ENCODE measurements at places on chromosomes 16 and 17.

- DNase-seq: no peak
Measured at GRCh38 chr16:89015271-89015859, 38.4 kb upstream of the CBFA2T3 start.

- DNase-seq: no peak
Measured at GRCh38 chr16:55572439-55572838, 6.0 kb downstream of the CAPNS2 start.

DNA sequence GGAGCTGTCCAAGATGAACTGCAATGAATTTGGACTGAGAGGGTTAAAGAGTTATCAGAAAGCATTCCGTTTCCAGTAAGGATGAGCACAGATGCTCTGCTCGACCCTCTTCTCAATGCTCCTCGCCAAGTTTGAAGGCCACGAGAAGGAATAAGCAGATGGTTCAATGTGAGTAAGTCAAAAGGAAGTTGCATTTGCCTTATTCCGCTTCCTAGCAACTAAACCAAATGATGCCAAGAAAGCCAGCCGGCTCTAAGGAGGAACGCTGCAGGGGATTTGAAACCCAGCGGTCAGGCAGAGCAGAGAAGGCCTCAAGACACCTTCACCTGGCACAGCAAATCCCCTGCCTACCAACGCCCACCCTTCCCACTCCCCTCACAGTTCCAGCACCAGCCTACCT is 52.1 kb upstream of the CNEP1R1 start:
- DNase-seq: no peak

GRCh38 chr16:89588413-89589109 is 13.0 kb downstream of the CPNE7 start:
- no peak for DNase-seq

- DNase-seq: no peak
Measured at GRCh38 chr17:16873174-16874035, 98.5 kb downstream of the TNFRSF13B start.

Measured in NCI-H524 treated with DMSO at 0.1 percent for 48 hours (cell line).